NCI-H1417 treated with DMSO at 0.1 percent for 48 hours (cell line): ENCODE measurements at places on chromosomes 7 and 10.

GRCh38 chr7:100171087-100171681 is 2.8 kb upstream of the GAL3ST4 start:
- no peak for DNase-seq

GRCh38 chr10:52779541-52780390 is 7.2 kb upstream of the MBL2 start:
- DNase-seq: no peak

GRCh38 chr10:122112021-122112616 is 123.2 kb downstream of the TACC2 start:
- no peak for DNase-seq

- no peak for DNase-seq
Observed at GRCh38 chr10:101031796-101032636, 982 bp downstream of the SFXN3 start.

GRCh38 chr10:101901340-101901739 is 57.7 kb upstream of the KCNIP2 start:
- peak; percentile 14 for DNase-seq

- DNase-seq: no peak
Observed at GRCh38 chr10:61285749-61286148, 167.4 kb downstream of the TMEM26 start.

- no peak for DNase-seq
Observed at GRCh38 chr7:67608806-67609205, 612.2 kb downstream of the TYW1 start.

- DNase-seq: no peak
Observed at GRCh38 chr10:100728928-100729861, 16.2 kb upstream of the PAX2 start.

GRCh38 chr10:97259119-97259518 is 33.3 kb downstream of the ARHGAP19 start:
- no peak for DNase-seq

DNA sequence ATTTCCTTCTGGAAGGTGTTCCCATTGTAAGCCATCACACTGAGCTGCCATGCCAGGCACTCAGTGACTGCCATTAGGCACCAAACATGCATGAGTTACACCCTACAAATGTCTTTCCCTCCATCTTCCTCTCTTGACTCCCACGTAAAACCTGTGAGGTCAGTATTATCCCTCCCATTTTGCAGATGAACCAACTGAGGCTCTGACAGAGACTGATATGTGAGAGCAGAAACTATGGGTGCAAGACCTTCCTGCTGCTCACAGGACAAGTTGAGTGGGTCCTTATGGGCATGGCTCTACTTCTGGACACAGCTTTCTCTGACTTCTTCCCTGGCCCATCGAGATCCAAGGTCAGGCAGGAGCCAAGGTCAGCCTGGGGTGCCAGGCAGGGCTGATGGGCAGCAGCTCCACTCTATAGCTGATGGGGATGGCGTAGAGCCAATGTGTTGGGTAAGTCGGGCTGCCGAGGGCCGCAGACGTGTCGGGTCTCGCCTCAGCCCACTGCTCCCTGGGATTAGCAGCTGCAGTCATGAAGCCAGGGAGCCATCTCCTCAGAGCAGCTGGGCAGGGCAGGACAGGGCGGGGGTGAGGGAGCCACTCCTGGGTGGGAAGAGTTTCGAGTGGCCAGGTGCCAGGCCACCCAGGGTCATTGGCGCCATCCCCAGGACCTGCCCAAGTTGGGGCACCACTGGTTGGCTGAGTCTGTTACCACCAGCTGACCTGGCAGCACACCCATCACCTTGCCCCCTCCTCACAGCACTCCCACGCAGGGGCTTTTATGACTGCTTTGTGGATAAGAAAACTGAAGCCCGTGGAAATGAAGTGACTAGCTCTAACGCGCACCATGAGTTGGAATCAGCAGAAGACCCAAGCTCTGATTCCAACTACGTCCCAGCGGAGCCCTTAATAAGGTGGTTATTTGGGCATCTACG is 117.8 kb upstream of the ZMIZ1 start:
- no peak for DNase-seq

GRCh38 chr10:77909749-77910375 is 16.7 kb downstream of the DLG5 start:
- no peak for DNase-seq

DNA sequence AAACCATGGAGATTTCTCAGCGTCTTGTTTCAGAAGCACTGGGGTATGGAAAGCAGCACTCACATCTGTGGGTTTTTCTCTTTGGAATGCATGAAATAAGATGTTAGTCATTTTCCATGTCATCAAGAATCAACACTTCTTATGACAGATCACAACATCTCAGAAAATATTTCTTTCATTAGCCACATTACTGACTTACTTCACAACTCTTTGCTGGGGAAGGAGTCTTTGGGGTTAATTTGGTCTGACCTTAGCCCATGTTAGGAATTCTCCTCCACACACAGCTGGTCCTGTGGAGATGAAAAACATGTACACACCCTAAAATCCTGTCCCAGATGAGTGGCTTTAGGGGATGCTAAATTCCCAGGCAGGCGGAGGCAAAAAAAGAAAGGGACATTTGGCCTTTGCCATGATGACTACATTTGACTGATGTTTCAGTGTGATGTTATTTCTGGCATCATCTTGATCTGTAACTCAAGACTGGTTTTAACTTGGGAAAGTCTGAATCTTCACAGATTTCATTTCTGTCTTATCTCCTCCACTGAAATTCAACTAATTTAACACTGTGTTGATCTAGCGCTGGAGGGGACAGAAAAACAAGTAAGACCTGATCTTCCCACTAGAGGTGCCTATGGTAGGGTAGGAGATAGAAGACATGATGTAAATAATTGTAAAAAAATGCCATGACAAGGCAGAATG is 363.2 kb downstream of the PRPF18 start:
- no peak for DNase-seq

DNA sequence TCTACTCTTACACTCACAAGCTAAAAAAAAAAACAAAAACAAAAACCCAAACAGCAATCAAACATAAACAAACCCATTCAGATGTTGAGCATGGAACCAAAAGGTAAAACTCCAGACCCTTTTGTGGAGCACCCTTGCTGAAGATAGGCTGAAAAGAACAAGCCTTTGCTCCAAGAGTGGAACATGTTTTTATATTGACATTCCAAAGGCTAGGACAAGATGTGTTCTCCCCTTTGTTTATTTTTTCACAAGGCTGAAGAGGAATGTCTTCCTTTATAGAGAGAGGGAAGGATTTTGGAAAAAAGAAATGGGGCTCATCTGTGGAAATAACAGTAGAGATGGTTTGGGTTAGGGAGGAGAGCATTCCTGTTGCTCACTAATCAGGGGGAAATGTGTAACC is 87.2 kb upstream of the ELMO1 start:
- DNase-seq: no peak

DNA sequence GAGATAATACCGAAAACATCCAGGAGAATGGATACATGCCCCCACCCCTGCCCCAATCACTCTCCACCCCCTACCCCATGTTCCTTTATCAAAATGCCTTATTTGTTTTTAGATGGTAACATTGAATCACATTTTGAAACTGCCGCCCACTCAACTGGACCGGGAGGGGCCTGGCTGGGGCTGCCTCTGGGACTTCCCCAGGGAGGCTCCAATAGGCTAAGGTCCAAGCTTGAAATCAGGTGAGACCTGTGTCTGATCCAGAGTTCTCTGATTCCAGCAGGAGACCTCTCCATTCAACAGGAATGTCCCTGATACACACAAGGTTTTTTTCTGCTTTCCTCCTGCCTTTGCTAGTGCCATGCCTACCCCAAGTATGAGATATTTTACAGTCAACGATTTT is 43.8 kb upstream of the ACSL5 start:
- DNase-seq: no peak

DNA sequence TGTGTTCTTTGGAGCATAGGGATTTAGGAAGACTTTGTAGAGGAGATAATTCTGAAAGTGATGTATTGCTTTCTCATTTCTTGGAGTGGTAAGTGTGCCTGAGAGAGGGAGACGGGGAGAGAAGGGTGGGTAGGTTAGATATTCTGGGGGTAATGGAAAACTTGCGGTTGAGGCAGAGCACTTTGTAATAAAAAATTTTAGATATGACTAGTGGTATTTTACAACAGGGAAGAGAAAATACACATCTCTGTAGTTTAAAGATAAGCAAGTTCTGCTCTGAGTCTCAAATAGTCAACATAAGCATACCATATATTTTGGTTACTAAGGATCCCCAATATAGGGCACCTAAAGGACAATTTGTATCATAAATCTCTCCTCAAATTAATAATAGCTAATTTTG is 6.6 kb downstream of the VPS50 start:
- DNase-seq: no peak

DNA sequence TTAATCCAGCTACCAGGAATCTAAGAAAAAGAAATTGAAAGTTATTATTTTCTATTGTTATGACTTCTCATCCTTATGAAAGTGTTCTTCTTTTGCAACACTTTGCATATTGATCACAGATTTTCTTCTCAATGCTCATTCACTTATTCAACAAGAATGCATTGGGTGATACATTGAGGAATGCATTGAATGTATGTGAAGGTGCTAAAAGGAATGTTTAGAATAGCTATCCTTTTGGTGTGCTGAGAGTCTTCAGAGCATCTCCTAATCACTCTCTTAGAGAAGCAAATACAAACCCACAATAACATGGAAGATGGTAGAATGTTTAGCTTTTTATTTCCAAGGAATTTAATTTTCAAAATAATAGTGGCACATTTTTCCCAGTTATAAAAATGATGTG is 122.1 kb upstream of the KMT2E start:
- no peak for DNase-seq
